ENCODE measurements at places on chromosomes 7 and 10.
A peak's percentile ranks its signal among the peaks of the same experiment; 100 is the strongest.

DNA sequence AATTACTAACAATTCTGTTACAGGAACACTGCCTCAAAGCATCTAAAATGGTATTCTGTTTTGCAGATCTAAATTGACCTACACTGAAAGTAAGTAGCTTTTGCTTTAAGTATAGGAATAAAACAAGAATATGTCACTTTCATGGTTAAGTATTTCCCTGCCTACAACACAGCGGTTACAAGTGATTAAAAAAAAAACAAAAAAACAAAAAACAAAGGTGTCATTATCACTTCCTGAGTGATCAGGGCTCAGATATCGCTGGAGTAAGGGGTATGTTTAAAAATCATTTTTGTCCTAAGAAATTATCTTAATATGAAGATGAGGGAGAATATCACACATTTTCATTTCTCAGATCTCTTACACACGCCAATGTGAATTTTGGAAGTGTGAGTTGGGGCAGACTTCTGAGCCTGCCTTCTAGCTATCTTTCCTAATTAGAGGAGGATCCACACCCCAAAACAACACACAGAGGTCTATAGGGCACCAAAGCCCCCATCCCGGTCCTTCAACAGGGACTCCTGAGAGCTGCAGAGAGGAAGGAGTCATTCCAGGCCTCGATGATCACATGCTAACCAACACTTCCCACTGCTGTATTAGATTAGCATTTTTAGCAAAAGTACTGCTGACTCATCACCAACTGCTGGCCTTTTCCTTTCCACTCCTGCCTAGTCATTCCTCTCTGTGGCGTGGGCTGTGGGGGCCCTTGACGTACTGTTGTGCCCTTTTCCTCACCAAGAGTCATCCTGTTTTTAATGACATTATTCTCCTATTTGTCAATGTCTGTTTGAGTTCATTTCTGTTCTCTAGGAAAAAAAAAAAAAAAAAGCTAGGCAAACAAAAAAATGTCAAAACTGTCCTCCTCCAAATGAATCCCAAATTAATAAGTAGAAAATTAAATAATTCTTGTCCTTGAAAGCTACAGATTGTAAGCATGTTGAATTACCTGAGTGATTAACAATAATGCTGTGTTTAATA lies 31.2 kb downstream of the PRTFDC1 start:
- peak; percentile 51 for DNase-seq

DNA sequence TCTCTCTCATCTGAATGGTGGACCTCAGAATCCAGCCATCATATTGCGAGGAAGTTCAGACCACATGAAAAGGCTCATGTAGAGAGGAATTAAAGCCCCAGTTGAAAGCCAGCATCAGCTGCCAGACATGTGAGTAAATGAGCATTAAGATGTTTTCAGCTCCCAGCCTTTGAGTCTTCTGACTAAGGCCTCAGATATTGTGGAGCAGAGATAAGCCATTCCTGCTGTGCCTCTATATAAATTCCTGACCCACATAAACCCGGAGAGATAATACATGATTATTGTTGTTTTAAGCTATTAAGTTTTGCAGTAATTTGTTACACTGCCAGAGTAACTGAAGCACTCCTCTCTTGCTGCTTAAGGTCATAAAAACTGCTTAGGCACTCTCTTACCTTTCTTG lies 14.6 kb downstream of the FAM149B1 start:
- no peak for DNase-seq

GRCh38 chr7:93307131-93307660 lies 75.0 kb downstream of the VPS50 start:
- no peak for DNase-seq

GRCh38 chr7:123351516-123352505 lies 152.0 kb upstream of the SLC13A1 start:
- DNase-seq, result no peak

GRCh38 chr7:28239823-28240204 lies 59.2 kb upstream of the JAZF1 start:
- no peak for DNase-seq

GRCh38 chr10:133143546-133143945 lies 16.5 kb upstream of the KNDC1 start:
- no peak for DNase-seq

All from dorsolateral prefrontal cortex (tissue), 122 donors.